Vagina (tissue), 2 donors: ENCODE measurements at places on chromosomes 7 and 10. TPM values are rescaled to one million over a fixed set of nuclear protein-coding genes. Genes with fewer than 3 reads are reported as not detected.

HUS1 gene
- 28.5 TPM for total RNA-seq

MMRN2 gene
- total RNA-seq, result 57.2 TPM

CALHM1 gene
- total RNA-seq, result not detected

SVOPL gene
- total RNA-seq, result not detected

ZNF117 gene
- 18.2 TPM for total RNA-seq

EGFR gene
- total RNA-seq, result 130 TPM
